Effector CD8-positive, alpha-beta T cell (primary cell): ENCODE measurements at places on chromosomes 3 and 15.

DNA sequence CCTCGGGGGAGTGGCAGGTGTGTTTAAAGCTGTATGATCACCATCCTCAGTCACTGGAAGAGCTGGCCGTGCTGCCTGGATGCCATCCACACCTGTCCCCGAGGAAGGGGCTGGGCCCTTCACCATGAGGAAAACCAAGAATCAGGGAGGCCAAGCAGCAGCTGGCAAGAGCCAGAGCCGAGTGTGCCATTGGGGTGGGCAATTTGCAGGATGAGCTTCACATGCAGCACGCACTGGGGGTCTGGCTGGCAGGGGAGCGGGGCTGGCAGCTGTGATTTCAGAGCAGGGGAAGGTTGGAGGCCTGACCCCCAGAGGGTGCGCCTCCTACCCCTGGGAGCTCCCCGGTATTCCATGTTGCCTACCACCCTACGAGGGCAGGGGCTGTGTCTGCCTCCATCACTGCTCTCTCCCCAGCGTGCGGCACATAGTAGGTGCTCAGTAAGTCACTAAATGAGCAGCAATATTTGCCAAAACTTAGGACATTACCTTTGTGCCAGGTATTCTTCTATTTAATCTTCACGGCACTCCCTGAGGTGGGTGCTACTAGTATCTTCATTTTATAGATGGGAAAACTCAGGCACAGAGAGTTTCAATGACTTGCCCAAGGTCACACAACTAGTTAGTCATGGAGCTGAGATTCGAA is 30.3 kb upstream of the IQSEC1 start:
- DNase-seq = no peak

GRCh38 chr15:35444557-35445204 is 101.3 kb downstream of the DPH6 start:
- DNase-seq = no peak

DNA sequence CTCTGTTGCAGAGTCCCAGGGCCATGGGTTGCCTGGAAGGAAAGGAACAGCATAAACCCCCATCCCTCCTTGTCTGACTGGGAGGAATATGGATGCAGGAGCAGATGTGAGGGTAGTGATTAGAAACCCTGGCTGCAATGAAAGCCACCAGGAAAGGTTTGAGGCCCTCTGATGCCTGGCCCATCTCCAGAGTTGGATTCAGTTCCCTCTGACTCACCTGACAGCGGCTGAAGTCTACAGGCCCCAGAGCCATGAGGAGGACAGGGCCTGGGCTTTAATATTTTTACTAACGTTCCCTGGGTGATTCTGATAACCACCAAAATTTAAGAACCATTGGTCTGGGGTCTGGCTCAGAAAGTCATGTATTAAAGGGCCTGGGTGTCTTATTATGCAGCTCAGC is 214.0 kb downstream of the EPHB1 start:
- no peak for DNase-seq

GRCh38 chr3:13972679-13973379 is 93.0 kb upstream of the WNT7A start:
- no peak for DNase-seq

DNA sequence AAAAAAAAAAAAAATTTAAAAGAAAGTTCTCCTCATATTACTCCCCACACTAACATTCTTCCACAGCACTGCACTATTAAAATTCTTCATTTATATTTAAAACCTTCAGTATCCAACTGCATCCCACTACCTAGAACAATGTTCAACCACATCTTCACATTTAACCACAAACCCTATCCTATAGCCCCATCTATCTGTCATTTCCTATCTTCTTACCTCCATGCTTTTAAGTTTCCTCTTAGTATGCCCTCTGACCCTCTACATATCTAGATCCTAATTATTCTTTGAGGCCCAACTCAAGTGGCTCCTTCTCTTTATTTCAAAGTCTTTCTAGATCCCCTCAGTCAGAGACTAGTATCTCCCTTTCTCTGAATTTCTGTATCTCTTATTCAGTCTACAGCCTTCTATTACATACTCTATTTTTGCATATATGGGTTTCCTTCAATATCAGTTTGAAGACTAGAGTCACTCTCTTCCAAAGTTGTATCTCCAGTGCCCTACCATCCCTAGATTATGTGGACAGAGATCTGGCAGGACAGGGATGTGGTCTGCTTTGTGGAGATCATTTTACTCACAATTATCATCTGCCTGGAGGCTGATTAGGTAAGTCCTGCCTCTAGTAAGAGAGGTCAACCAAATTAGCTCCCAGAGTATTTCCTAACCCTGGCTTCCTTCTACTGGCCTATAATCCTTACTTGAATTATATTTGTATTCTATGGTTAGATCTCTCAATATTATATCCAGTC is 1.4 kb downstream of the CIAO2A start:
- DNase-seq = no peak

DNA sequence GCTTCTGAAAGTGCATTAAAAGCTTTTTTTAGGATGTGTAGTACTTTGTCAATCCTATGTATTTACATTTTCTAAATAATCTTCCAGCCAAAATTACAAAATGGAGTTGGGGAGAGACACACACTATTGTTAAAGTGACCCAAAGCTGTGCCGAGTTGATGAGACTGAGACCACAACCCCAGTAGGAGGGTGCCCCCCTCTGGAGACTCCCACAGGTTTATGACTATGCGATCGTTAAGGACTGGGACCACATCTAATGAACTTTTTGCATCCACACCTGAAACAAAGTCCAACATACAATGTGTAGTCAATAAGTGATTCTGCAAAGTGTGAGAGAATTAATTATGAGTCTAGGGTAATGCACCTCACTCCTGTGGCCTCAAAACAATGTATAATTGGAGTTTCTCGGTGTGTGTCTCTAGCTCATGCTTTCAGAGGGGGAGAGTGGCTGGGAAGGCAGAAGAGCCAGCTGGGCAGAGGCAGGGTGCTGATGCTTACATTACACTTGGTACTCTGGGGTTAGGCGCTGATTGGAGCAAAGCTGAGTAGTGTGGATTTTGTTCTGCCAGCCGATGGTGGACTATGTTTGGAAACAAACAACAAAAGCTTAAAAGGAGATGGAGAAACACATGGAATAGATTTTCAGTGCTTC is 102.8 kb downstream of the KCNH8 start:
- DNase-seq = no peak

DNA sequence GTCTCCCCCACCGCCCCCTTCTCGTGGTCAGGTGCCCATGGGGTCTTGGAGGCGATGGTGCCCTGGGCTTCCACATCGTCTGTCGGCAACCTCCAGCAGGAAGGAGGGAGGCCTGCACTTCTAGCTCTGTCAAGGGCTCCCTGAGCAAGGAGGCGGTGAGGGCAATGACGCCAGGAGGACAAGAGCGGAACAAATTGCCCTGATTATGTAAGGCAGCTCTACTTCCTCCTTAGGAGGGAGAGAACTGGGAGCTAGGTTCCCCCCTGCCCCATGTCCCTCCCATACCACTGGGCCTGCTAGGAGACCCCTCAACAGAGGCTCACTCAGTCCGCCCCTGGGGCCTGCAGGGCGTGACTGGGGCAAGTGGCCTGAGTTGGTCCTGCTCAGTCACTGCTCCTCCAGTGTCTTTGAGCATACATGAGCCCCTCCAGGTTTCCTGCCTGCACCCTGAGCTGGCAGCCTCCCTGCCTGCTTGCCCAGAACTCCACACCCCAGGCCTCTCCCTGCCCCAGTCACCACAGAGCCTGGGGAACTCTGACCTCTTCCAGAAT is 56.1 kb downstream of the CACNA2D2 start:
- DNase-seq = no peak

- DNase-seq = no peak
Measured at GRCh38 chr3:179853176-179853575, 183.6 kb downstream of the PEX5L start.

DNA sequence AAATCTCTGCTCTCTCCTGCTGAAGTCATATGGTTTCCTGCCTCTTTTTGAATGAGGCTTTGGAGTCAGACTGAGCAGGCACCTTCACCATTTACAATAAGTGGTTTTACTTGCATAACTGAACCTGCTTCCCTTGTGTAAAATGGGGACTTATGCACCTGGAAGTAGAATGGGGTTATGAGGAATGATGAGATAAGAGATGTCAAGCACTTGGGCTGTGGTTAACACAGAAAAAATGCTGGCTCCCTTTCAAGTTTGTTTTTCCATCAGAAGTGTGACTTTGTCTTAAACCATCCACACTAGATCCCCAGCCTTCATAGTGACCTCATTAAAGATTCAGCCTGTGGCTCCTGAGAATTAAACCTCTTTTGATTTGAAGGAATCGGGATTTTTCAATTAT is 5.2 kb downstream of the EXOSC7 start:
- DNase-seq = no peak

DNA sequence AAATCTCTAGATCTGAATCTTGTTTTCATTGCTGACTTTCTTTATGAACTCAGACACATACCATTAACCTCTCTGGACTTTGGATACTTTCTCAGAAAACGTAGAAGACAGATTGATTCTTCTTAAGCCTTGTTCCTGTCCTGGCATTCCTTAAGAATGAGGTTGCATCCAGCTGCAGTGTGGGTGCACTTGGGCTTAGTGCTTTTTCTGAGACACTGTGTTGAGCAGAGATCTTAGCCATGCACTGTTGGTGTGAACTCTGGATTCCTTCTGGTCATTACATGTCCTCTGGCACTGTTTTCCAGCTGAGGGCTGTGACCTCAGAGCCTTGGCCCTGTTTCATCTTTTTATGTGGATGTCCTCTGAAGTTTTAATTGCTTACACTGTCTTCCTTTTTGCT is 428.3 kb downstream of the CNTN4 start:
- no peak for DNase-seq

DNA sequence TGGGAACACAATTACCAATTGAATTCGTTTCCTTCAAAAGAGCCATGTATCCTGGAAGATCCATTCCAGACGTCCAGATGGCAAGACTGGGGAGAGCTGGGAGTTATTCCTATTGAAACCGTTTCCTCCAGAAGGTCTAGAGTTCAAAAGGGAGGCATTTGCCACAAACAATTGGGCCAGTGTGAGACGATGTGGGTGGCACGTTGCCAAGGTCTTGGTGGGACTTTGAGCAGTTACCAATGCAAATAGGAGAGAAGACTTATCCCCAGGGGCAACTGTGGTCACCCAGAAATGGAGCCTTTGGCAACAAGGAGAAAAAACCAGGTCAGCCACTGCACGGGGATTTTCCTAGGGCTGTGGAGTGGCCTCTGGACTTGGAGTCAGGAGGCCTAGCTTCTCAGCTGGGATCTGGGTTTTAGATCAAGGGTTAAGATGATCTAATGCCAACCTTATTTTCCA is 29.6 kb upstream of the TLE3 start:
- DNase-seq = no peak

DNA sequence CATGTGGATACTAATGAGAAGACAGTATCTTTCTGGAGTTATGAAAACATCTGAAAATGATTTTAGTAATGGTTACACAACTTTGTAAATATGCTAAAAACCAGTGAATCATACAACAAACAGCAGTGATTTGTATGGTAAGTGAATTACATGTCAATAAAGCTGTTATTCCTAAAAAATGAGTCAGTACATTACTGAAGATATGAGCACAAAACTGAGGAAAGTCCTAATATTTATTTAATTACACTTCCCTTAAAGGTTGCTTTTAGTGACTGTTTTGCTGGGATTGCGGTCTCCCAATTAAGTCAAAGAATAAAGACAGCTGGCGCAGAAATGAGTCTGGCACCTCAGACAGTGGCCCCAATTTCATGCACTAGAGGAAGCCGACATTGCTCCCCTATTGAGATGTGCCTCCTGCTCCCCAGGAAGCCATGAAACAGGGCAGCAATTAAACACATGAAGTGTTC is 50.9 kb upstream of the FSIP1 start:
- no peak for DNase-seq

GRCh38 chr15:41337631-41338522 is 5.2 kb downstream of the NUSAP1 start:
- DNase-seq = no peak

DNA sequence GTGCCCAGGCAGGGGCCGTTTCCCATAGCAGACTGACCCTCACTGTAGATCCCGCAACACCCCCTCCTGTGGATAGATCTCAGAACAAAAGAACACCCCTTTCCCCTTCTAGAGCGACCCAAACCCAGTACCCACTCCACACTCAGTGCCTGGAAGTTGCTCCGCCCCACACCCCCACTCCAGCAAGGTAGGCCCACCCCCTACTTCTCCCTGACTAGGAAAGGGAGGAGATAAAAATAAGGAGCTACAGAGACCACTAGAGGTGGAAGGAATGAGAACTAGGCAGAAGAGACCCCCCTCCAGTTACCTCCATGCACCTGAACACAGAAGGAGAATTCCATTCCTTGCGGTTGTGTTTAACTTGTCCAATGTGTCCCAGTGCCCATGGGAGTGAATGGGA is 30.2 kb upstream of the PARL start:
- DNase-seq = no peak

DNA sequence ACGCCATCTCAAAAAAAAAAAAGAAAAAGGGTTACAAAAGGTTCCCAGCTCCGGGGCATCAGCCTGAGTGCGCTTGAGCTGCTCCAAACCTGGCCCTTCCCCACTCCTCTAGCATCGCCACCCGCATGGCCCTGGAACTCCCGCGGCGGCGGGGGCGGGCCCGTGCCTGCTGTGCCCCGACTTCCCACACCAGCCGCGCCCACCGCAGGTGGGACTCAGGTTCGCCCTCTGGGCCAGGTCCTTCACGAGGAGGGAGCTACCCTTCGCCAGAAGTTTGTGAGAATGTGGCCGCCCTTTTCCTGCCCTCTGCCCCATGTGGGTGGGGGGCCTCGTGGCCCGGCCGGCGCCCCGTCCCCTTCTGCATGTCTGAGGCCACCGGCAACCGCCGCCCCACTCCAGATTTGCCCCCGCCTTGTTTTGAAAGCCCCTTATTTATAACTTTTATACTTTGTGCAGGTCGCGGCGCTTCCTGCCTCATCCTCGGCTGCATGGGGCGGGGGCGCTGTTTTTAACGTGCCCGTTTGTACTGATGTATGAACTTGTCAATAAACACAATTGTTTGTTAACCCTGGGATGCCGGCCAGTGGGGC is 507 bp upstream of the JMJD7 start:
- peak; percentile 41 for DNase-seq

- no peak for DNase-seq
Measured at GRCh38 chr15:85007137-85007536, 25.5 kb downstream of the PDE8A start.
